ENCODE measurements at places on chromosomes 1 and 21. TPM values are rescaled to one million over a fixed set of nuclear protein-coding genes. Genes with fewer than 3 reads are reported as not detected.

SPRR1B gene
- total RNA-seq = not detected

MCOLN3 gene
- 3.7 TPM for total RNA-seq

SLC45A1 gene
- 6.1 TPM for total RNA-seq

MYCL gene
- total RNA-seq = 1.3 TPM

OR2L5 gene
- not detected for total RNA-seq

FMO1 gene
- not detected for total RNA-seq

PAX7 gene
- total RNA-seq = 0.57 TPM

ELAPOR1 gene
- total RNA-seq = 0.57 TPM

PNRC2 gene
- total RNA-seq = 37.8 TPM

UTS2 gene
- not detected for total RNA-seq

F13B gene
- total RNA-seq = 0.08 TPM

BARHL2 gene
- total RNA-seq = not detected

SRRM1 gene
- total RNA-seq = 40.1 TPM

PRAMEF26 gene
- total RNA-seq = not detected

MX2 gene
- total RNA-seq = 0.06 TPM

RHBDL2 gene
- 2.6 TPM for total RNA-seq

MMEL1 gene
- 0.18 TPM for total RNA-seq

KCNJ6 gene
- 3.0 TPM for total RNA-seq

KIAA0040 gene
- total RNA-seq = 0.67 TPM

CFHR5 gene
- total RNA-seq = not detected
